Activated CD8-positive, alpha-beta memory T cell treated with anti-CD3 and anti-CD28 coated beads for 48 hours (primary cell): ENCODE measurements at places on chromosomes 5 and 9.

DNA sequence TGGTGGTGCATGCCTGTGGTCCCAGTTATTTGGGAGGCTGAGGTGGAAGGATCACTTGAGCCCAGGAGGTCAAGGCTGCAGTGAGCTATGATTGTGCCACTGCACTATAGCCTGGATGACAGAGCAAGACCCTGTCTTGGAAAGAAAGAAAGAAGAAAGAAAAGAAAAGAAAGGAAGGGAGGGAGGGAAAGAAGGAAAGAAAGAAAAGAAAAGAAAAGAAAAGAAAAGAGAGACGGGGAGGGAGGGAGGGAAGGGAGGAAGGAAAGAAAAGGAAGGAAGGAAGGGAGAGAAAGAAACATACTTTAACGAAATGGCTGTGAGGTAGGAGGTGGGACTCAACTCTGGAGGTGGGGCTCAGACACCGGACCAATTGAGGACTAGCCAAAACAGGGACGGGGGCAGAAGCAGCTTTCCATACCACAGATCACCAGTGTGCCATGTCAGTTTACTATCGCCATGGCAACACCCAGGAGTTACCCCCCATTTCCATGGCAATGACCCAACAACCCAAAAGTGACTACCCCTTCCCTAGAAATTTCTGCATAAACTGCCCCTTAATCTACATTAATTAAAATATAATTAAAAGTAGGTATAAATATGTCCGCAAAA, 21.3 kb downstream of the PTGES start:
- DNase-seq = no peak

DNA sequence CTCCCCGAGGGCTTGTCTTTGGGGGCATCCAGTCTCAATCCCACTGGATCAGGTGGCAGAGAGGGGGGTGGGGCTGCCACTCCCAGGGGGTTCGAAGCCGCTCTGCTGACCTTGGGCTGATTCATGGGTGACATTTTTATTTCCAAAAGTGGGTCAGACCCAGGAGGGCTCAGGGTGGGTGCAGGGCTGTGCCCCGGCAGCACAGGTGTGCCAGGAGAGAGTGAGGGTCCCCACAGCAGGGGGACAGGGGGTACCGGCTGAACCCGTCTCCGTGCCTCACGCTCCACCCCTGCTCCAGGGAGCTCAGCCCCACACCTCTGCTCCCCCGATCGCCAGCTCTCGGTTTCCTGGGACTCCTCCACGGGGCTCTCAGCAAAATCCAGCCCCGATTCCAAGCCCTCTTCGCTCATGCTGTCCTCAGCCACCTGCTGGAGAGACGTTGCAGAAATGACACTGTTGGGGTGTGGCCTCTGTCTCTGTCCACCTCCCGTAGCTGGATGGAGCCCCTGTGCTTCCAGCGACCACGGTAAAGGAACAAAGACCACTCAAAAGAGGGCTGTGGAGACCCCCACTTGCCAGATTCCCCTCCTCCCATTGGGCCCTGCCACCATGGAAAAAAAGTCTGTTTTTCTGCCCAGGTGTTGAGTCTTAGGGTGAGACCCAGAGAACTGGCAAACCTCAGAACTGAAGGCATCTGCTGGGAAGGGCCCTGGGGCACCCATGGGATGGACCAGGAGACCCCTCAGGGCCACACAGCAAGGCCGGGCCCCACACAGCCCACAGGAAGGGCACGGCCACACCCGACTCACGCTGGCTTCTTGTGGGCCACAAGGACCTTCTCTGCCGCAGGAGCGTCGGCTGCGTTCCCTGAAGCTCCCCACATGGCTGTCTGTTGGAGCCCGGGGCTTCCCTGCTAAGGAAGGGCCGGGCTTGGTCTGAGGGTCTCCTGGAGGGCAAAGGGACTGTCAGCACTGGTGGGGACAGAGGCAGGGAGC, 10.6 kb upstream of the QSOX2 start:
- no peak for DNase-seq

DNA sequence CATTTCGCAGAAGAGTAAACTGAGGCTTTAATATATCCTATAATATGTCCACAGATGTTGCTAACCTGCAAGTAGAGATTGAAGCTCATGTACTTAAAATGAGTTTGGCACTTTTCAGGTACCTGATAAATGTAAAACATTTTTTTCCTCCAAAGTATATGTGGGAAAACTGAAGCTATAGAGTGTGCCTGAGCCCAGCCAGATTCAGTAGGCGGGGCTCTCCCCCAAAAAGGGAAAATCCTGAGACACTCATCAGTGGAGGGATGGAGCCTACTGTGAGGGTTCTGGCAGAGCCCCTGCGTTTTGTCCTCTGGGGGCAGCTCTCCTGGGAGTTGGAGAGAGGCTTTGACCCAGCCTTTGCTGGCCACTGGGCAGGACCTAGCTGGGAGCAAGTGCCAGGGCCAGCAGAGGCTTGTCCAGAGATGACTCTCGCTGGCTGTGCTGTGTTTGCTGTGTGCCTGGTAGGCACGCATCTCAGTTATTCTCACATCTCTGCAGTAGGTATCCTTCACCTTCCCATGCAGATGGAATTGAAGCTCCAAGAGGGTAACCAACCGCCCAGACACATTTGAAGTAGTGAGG, 81.1 kb upstream of the SPRY4 start:
- no peak for DNase-seq

DNA sequence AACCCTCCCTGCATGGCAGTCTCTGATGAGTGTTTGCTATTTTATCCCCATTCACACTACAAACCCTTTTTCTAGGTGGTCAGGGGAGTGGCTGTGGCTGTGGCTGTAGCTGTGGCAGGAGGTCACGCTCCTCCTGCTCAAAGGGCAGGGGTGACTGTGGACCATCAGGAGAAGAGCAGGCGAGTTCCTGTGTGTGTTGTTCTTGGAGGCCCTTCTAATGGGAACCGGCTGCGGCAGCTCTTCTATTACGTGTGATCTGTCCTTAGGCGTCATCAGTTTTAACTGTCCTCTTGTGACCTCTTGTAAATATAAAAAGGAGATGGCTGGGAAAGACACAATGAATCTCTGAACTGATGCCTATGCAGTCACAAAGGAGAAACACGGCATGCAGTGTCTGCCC, 65.1 kb downstream of the ANKH start:
- DNase-seq = no peak

DNA sequence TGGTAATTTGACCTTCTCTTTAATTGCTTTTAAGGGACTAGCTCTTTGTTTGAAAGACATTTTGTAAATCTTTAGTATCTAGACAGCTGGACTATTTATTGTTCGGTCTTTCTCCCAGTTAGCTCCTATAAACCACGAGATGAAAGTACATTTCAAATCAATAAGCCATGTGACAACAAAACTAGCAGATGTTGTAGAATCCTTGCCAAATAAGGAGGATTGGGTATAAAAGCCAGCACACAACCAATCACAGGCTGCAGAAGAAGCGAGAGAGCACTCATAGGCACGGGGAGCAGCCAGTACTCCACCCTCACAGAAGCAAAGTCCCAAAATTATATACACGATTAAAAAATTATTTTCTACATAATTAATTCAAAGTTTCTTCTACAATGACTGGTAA, 8.1 kb upstream of the OMD start:
- no peak for DNase-seq

- no peak for DNase-seq
These were observed 7.2 kb downstream of the HMGCS1 start for GRCh38 chr5:43305948-43306565.

- DNase-seq = no peak
These were observed 37.8 kb downstream of the GRAMD2B start for GRCh38 chr5:126460977-126461376.

DNA sequence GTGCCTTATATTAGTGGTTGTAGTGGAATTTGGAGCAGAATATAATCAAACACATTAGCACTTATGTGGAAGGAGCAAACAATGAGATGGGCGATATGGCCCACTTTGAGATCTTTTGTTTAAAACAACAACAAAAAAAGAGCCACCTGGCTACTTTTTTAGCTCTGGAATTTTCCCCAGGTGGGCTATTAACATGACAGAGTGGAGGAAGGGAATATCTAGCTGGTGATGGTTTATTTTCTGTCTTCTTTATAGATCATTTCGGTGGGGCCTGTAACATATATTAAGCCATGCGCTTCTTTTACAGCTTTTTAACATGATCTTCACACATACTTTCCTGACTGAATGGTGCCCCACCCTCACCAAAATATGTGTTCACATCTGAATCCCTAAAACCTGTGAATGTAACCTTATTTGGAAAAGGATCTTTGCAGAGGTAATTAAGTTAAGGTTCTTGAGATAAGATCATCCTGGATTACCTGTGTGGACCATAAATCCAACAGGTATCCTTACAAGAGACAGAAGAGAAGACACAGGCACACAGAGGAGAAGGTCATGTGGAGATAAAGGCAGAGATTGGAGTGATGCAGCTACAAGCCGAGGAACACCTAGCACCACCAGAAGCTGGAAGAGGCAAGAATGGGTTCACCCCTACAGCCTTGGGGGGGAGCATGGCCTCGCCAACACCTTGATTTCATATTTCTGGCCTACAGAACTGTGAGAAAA, 16.6 kb upstream of the ENTREP1 start:
- DNase-seq = no peak

DNA sequence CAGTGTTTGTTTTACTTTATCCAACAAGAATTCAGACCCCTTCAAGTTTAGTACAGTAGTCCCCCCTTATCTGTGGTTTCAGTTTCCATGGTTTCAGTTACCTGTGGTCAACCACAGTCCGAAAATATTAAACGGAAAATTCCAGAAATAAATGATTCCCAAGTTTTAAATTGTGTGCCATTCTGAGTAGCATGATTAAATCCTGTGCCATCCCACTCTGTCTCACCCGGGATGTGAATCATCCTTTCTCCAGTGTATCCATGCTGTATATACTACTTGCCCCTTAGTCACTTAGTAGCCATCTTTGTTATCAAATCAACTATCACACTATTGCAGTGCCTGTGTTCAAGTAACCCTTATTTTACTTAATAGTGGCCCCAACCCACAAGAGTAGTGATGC, 153.8 kb upstream of the RASA1 start:
- DNase-seq = no peak

- DNase-seq = no peak
These were observed 103.2 kb downstream of the MED27 start for GRCh38 chr9:131976157-131977108.

GRCh38 chr5:36734422-36734821, 128.0 kb downstream of the SLC1A3 start:
- no peak for DNase-seq

DNA sequence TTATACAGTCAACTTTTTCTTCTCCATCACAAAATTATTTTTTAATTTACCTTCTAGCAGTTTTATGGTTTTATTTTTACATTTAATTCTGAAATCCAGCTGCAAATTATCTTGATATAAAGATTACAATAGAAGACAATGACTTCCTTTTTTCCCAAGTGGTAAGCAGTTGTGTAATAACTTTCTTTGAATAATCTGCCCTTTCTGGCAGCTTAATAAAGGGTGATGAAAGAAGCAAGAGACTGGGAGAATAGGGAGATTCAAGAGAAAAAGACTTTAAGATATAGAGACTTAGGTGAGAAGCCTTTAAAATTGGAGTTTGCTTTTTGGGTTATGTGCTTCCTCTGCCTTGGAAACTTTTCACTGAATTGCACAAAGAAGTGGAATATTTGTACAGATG, 100.4 kb upstream of the FREM1 start:
- DNase-seq = no peak

DNA sequence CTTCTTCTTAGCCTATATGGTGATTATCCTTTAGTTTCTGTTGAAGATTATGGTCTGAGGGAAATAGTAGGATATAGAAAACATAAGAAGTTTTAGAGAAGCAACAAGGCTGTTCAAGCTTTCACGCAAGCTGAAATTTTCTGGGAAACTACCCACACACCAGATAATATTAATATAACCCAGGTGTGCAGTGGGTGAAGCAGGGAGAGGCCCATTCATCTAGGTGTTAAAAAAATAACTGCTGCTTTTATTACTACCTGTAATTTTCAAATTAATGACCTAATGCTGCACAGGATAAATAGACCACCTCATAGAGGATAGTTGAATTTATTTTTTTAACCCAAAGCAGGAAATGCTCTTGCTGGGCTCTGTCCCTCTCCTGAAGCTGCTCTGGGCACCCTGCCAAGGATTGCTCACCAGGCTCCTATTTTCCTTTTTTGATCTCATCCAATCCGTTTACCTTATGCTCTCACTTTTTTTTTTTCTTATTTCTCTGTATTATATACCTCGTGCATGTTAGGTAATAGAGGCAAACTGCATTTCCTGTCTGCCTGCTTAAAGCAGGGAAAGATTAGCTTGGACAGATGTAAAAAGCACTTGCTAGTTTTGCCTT, 124.3 kb upstream of the SLC12A2 start:
- no peak for DNase-seq

GRCh38 chr5:120228262-120229031, 235.7 kb upstream of the PRR16 start:
- no peak for DNase-seq

DNA sequence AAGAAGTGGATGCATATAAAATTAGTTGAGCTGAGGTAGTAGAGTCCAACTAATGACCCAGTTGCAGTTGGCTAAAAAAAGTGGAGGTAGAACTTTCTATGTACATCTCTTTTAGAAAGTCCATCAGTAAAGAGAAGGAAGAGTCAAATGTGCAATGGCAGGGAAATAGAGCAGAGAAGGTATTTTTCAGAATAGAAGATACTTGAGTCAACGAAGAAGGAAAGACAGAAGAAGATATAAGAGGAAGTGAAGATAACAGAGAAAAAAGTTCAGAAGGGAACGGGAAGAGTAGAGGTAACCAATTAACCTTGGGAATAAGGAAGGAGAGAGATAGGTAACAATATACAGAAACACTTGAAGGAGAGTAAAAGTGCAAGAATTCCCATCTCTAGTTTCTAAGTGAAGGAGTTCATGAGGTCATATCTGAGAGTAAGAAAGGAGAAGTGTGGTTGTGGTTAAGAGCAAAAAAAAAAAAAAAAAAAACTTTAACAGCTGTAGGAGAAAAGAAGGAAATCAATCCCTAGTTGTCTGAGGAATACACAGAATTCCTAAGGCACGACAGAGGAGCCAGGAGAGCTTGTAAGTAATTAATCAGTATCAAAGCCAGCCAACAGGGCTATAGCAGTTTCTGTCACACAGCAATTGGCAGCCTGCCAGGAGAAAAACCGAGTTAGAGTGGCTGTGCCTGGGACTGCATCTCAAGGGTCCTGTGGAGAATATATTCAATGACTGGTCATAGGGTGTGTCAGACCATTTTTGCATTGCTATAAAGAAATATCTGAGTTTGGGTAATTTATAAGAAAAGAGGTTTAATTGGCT, 61.0 kb downstream of the ARL15 start:
- DNase-seq = no peak

DNA sequence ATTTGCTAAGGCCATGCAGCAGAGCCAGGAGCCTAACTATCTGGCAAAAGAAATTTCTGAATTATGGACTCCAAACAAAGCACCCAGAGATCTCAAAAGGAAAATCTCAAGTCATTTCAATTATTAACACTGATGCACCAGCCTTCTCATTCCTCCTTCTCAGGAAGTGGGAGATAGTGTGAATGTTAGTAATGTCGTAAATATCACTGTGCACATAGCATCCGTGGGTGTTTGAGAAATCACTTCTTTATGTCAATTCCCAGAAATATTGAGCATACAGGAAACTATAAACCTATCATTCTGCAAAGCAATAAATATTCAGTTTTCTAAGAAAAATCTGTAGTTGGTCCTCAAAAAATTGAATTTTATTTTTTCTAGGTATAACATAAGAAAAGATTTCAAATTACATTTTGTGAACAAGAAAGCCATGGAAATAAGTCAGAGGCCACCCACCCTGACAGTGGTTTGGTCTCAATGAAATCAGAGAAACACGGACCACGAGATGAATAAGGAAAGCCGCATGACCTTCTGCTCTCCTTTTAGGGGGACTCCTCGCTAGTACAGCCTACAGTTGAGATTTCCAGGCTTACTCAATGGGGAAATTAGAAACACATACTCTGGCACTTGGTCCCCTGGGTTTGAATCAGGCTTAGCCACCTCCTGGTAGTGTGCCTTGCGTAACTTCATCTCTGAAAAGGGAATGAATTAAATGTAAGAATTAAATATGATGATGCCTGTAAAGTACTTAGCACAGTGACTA, 120.6 kb downstream of the DIRAS2 start:
- no peak for DNase-seq
